ENCODE measurements at places on chromosomes 12 and 14. TPM values are rescaled to one million over a fixed set of nuclear protein-coding genes. Genes with fewer than 3 reads are reported as not detected.

DNA sequence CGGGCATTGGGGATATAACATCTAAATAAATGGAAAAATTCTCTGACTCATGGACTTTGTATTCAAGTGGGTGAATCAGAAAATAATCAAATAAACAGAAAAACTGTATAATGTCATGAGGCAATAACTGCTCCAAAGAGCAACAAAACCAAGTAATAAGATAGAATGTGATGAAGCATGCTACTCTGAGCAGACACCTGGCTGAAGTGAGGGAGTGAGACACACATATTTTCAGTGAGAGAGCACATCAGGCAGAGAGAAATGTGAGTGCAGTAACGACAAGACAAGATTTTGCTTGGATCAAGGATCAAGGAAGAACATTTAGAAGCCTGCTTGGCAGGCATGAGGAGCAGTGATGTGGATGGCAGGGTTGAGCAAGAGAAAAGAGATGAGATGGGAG is 75.8 kb upstream of the CCDC91 start:
- DNase-seq = peak; percentile 74

- DNase-seq = no peak
Observed at GRCh38 chr12:66003951-66004350, 126.6 kb downstream of the LLPH start.

DNA sequence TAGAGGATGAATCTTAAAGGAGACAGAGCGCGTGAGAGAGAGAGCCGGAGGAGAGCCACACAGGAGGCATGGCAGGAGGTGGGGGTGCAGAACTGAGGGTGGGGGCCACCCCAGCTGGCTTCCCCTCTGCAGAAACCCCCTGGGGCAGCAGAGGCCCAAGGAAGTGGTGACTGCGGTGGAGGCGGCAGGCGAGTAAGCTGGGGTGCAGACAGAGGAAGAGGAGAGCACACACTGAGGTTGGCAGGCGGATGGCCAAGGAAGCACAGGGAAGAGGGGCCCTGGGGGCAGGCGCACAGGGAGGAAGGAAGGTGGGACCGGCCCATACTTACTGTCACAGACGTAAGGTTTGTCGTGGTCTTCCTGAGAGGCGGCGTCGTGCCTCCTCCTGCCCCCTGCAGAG is 179.8 kb downstream of the DPF3 start:
- DNase-seq = no peak

DNA sequence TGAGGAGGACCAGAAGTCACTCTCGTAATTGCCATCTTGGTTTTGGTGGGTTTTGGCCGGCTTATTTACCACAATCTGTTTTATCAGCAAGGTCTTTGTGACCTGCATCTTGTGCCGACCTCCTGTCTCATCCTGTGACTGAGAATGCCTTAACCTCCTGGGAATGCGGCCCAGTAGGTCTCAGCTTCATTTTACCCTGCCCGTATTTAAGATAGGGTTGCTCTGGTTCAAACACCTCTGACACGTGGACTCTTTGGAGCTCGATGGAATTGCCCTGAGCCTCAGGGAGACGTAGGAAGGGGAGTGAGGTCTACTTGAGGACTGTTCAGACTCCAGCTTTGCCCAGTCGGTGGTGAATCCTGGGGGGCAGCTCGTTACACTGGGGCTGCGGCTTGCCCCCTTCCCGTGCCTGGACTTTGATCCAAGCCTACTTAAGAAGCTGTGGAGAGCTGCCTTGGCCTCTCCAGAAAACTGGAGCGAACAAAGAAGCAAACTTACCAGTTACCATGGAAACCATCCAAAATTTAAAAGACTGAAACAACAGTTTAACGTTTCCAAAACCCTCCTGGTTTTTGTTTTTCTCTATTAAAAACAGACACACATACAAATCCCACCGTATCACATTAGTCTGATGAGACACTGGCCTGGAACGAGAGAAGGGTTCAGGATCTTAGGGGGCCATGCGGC is 28.0 kb downstream of the CALM1 start:
- no peak for DNase-seq

- peak; percentile 66 for DNase-seq
Observed at GRCh38 chr12:7219599-7220243, 30.2 kb downstream of the PEX5 start.

GRCh38 chr14:56085471-56085870 is 32.7 kb upstream of the PELI2 start:
- no peak for DNase-seq

GRCh38 chr12:88393017-88393767 is 187.1 kb downstream of the KITLG start:
- DNase-seq = peak; percentile 44

DNA sequence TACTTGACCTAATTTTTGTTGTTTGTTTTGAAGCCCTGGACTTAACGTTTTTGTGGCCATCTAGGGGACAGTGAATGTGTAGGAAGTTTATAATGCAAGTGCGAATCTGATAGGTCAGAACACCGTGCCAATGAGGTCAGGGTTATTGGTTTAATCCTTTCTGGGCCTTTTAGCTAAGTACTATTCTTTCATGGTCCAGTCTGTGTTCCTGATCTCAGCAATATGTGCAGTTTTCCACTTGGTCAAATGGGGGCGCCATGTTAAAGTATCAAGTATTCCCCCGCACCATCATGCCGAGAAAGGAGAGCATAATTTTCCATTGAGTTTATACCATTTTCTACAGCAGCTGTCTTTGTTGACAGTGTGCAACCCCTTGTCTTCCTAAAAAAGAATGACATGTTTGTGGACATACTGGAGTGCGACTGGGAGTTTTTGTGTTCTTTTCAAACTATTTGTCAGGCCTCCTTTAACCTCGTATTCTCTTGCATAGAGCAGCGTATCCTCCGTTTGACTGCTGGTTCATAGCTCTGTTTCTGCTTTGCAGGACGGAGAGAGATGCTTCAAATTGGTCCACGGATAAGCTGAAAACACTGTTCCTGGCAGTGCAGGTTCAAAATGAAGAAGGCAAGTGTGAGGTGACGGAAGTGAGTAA is 1.3 kb downstream of the AHSA1 start:
- peak; percentile 58 for DNase-seq

GRCh38 chr12:79681008-79681590 is 9.7 kb downstream of the PAWR start:
- peak; percentile 80 for DNase-seq

GRCh38 chr12:131589966-131590365 is 120.9 kb upstream of the SFSWAP start:
- no peak for DNase-seq

GRCh38 chr14:42929806-42930480 is 1323.3 kb downstream of the LRFN5 start:
- no peak for DNase-seq

DNA sequence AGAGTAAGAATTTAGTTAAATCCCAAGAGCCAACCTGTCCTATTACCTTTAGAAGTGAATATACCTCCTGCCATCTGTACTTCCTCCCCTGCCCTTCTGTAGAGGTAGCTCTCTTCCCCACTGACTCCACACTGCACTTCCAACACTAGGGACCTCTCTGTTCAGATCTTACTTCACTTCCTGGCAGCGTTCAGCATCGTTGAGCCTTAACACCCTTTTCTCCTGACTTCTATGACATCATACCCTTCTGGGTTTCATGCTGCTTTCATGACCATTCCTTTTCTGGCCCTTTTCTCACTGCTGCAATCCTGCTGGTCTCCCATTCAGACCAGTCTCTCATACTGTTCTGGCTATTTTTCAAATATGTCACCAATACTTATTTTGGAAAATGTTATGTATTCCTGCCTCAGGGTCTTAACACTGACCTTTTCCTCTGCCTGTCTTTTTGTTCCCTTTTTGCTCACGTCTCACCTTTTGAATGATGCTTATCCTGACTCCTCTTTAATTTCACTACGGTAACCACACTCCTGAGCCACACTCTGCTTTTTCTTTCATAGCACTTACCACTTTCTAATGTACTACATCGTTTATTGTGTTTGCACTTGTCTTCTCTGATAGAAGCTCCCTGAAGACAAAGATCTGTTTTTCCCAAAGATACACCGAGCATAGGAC is 67.6 kb downstream of the PLEKHA5 start:
- peak; percentile 56 for DNase-seq

DNA sequence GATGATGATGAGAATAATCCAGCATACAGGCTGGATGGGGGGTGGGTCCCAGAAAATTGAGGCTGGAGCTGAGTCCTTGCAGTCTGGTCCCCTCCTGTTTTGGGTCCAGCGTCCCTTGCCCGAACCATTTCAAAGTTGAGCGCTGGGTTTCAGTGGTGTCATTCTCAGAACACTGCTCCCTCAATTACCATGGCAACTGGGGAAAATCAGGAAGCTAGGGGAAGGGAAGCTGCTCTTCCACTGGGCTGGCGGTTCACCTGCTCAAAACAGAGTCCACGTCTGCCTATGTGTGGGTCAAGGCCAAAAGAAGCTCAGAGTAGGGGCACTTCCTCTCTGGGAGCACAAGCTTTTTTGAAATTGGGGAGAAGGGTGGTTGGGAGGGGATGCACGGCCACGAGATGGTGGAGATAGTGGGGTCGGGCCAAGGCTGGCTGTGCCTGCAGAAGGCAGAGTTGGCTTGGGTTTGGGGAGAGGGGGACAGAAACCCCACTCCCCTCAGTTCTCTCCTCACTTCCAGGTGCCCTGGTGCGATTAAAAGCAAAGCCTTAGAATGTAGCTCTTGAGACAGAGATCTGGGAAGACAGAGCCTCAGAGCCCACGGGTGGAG is 1.7 kb upstream of the NOS1 start:
- no peak for DNase-seq

DNA sequence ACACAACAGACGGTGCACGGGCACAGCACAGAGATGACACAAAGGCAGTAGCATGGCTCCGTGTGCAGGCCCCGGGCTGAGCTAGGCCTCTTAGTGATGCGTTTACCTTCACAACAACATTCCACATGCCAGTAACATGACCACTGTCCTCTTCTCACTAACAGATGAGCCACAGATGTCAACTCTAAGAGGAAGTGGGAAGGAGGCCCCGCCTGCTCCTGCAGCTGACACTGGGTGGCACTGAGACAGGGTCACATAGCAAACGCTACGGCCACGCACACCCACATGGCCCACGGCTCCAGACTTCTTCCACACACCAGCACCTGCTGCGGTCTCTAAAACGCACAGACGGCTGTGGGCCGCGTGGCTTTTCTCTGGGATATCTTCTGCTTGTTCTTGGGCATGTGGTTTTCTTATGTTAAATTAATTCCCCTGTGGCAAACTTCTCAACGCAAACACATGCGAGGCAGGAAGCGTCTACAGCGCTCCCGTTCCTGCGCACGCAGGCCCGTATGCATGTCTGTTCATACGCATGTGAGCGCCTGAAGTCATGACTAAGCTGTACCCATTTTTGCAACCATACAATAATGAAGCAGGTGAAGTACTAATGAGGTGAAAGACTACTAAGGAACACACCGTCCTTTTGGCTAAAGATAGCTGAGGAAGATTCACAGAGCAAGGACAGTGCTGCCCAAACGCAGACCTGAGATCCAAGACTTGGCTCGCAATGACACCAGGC is 26.8 kb downstream of the AMN start:
- DNase-seq = peak; percentile 11

- DNase-seq = no peak
Observed at GRCh38 chr14:76782885-76783566, 21.8 kb downstream of the VASH1 start.

- no peak for DNase-seq
Observed at GRCh38 chr14:89773151-89773550, 181.4 kb downstream of the EFCAB11 start.

- DNase-seq = no peak
Observed at GRCh38 chr14:68695856-68696255, 97.0 kb downstream of the ZFP36L1 start.

- peak; percentile 89 for DNase-seq
Observed at GRCh38 chr12:27822076-27822712, 42.2 kb upstream of the MANSC4 start.

- no peak for DNase-seq
Observed at GRCh38 chr12:131372171-131372475, 338.8 kb upstream of the SFSWAP start.

GRCh38 chr12:22598763-22599161 is 26.2 kb upstream of the ETNK1 start:
- DNase-seq = no peak

- DNase-seq = no peak
Observed at GRCh38 chr12:115267891-115268290, 583.9 kb upstream of the TBX3 start.

- DNase-seq = peak; percentile 100
Observed at GRCh38 chr14:68695326-68695768, 97.5 kb downstream of the ZFP36L1 start.

- no peak for DNase-seq
Observed at GRCh38 chr12:588024-588322, 75.3 kb downstream of the NINJ2 start.

DNA sequence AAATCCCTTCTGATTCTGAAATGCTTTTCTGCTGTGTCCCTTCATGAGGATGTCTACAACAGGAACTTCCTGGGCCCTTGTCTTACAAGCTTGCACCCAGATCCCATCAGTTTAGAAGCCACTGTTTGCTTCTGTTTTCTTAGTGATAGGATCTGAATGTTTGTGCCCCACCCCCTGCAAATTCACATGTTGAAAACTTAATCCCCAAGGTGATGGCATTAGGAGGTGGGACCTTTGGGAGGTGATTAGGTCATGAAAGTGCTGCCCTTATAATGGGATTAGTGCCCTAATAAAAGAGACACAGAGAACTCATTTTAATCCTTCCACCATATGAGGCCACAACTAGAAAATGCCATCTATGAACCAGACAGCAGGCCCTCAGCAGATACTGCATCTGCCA is 36.0 kb upstream of the GNPNAT1 start:
- DNase-seq = no peak

Gene PLXNC1
- 0.20 TPM for total RNA-seq

Gene ASPG
- total RNA-seq = not detected

Gene GALNT9
- total RNA-seq = not detected

Gene BIN2
- not detected for total RNA-seq

Gene B4GALNT1
- total RNA-seq = 21.6 TPM

Gene PIK3C2G
- total RNA-seq = not detected

Gene EMP1
- total RNA-seq = 28.9 TPM

Gene SMARCC2
- 32.4 TPM for total RNA-seq

Gene ARG2
- 26.4 TPM for total RNA-seq

Gene CCDC175
- not detected for total RNA-seq

Gene KERA
- total RNA-seq = not detected

Gene PMCH
- not detected for total RNA-seq

Gene CLEC14A
- total RNA-seq = 0.20 TPM

Gene MYG1
- 53.1 TPM for total RNA-seq
